Lower lobe of right lung (tissue), 2 donors: ENCODE measurements at places on chromosomes 6 and 20. TPM values are rescaled to one million over a fixed set of nuclear protein-coding genes. Genes with fewer than 3 reads are reported as not detected.

- peak; percentile 87 for DNase-seq
Measured at GRCh38 chr20:32564921-32565734, 20.0 kb downstream of the NOL4L start.

DNA sequence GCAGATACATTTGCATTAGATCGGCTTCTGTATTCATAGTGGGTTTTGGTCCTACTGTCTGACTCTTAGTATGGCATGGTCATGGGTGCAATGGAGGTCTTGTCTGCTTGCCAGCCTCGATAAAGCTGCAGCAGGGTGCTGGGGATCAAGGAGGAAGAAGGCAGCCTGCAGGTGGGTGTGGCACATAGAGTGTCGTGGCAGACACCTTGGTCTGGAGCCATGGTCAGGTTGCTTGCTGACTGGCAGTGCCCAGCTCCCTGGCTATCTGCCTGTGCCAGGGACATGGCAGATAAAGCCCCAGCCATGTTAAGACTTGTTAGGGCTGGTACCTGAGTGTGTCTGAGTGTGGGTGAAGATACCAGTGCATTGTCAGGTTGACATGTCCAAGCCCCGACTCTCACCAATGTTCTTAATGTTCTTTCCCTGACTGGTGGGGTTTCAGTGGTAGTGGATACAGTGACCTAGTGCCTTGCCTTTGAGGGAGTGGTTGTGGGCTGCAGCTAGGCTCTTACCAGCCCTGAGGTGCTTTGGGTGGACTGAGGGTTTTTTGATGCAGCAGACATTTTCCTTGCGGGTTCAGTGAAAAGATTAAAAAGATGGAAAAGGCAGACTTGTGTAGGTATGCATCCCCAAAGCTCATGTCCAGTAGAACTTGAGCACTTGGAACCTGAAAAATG, 1.8 kb downstream of the FAM83D start:
- no peak for DNase-seq

DNA sequence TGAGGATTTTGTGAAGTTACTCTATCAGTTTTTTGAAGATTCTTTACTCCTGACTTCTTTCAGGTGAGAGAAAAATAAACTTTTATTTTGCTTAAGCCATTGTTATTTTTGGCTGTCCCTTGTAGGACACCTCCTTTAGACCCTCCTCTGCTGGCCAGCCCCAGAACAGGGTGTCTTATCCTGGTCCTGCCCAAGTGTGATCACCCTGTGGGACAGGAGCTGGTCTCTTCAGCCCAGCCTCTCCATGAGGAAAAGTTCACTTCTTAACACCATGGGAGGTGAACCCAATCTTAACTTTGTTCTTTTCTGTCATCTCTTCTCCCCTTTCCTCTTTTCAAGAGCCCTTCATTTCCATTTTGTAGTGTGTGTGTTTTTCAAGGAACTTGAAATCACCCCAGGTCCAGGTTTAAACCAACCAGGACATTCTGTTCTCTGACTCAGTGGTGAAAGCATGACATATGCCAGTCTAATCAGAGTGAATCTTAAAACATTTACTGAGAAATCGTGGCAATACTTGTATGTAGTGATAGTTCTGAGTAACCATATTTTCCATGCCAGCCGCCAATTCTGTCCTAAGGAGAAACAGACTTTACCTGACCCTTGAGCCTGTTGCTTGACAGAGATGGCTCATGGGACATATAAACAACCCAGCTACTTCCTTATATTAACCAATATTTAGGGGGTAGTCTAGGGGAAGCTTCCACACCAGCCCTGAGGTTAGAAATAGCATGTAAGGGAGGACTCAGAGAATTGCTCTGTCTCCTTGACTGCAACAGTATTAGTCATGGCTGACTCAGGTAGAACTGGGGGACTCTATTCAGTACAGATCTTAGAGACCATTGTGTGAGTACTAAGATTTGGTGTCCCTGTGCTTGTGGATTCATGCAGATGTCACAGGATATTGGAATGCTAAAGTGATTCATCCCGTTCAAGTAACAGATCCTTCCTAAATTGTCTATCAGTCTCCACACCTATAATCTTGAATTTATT, 48.8 kb downstream of the FLRT3 start:
- no peak for DNase-seq

GRCh38 chr20:58800134-58800871, 50.4 kb downstream of the GNAS-AS1 start:
- DNase-seq = no peak

DNA sequence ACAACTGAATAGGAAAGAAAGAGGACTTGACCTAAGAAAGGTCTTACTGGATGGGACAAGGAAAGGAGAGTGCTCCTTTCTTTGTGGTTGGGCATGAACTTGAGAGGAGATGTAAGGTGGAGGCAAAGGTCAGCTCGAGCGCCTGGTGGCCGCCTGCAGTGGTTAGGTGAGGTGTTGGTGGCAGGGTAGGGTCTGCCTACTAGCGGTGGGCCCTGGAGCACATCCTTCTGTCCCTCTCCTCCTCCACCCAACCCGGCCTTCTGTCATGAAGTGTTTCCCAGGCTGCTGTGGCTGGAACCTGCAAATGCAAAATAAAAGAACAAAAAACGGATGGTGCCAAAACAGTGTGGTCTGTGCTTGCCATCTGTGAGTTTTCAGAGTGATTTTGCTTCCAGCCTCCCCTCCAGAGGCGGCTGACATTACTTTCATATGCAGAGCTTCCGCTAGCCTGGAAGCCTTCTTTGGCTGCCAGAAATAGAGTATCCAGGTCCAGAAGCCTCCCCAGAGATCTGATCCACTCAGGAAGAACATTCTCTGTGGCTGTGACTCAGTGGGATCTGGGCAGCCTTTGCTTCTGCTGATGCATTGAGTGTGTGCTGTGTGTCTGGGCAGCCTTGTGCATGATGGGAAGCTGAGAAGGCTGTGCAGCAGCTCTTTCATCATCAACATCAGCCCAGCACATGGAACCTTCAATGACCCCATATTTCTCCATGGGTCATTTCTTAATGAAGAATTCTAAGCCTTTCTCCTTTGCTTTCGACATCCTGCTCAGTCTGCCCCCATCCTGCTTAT, 79.8 kb upstream of the FAM184A start:
- DNase-seq = peak; percentile 57

- no peak for DNase-seq
Measured at GRCh38 chr6:129104131-129104530, 221.2 kb downstream of the LAMA2 start.

- peak; percentile 78 for DNase-seq
Measured at GRCh38 chr20:33649201-33649681, 12.9 kb upstream of the C20orf144 start.

DNA sequence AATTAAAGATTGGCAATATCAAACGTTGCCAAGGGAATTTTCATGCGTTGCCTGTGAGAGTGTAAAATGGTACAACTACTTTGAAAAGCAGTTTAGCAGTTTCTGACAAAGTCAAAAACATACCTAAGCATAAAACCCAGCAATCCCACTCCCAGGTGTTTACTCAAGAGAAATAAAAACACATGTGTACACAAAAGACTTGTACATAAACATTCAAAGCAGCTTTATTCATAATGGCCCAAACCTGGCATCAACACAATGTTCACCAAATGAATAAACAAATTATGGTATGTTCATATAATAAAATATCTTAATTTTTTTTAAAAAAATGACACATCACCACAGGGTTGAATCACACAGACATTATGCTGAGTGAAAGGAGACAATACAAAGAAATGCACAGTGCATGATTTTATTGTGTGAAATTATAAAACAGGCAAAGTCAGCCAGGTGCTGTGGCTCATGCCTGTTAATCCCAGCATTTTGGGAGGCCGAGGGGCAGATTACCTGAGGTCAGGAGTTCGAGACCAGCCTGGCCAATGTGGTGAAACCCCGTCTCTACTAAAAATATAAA, 240.4 kb upstream of the MARCKS start:
- no peak for DNase-seq

DNA sequence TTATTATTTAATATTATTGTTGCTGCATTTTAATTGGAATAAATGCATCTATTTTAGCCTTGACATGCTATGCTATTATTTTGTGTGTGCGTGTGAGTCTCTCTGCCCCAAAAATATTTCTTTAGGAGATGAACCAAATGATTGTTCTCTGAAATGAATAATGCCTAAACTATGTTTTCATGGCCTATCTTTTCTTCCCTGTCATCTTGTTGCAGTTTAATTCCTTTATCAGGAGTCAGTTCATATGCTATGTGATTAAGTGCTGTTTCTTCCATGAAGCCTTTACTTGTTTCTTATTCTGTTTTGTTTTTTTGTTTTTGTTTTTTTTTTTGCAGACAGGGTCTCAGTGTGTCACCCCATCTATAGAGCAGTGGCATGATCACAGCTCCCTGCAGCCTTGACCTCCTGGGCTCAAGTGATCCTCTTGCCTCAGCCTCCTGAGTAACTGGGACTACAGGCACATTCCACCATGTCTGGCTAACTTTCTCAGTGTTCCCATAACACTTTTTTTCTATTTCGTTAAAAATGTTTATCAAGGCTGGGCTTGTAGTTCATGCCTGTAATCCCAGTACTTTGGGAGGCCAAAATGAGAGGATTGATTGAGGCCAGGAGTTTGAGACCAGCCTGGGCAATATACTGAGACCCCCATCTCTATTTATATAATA, 25.7 kb downstream of the TPX2 start:
- DNase-seq = no peak

GRCh38 chr20:54023406-54023805, 47.0 kb downstream of the BCAS1 start:
- no peak for DNase-seq

GRCh38 chr20:50834599-50835005, 39.7 kb downstream of the BCAS4 start:
- no peak for DNase-seq

DNA sequence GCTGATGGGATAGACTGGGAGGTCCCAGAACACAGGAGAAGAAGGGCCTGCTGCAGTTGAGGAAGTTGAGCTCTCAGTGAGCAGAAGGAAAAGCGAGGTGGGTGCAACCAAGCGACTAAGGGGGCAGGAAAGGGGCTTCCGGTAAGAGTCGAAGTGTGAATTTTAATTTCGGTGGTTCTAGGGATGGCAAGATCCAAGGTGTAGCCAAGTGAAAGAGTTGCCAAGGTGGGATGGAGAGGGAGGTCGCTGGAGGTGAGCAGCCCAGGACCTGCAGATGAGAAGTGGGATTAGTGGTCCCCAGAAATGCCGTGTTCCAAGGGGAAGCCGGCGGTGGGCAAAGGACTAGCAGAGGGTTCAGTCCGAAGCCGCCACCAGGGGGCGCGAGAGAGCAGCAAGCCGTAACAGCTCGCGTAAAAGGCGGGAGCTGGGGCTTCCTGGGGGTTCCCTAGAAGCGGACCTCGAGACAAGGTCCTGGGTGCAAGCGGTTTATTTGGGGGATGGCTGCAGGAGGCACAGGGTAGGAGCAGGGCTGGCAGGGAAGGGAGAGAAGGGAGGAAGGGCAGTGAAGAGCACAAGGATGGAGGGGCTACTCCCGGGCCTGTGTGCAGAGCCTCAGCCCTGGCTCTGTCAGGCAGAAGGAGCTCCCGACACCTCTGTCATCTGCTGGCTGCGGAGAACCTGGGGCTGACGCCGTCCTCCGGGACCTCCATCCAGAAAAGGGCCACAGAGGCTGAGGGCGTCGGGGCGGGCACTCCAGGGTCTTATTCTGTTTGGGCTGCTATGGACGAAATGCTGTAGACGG, 103.6 kb downstream of the PAX1 start:
- peak; percentile 70 for DNase-seq

GRCh38 chr20:50393242-50393641, 116.9 kb upstream of the PTPN1 start:
- DNase-seq = no peak

GRCh38 chr6:109117346-109118035, 22.2 kb downstream of the CEP57L1 start:
- DNase-seq = no peak

GRCh38 chr20:6038256-6038655, 15.6 kb downstream of the LRRN4 start:
- no peak for DNase-seq

- DNase-seq = no peak
Measured at GRCh38 chr20:45997187-45997586, 11.5 kb upstream of the MMP9 start.

- no peak for DNase-seq
Measured at GRCh38 chr20:34368547-34368946, 5.5 kb downstream of the ITCH start.

GRCh38 chr20:37552415-37552814, 24.7 kb upstream of the BLCAP start:
- no peak for DNase-seq

DNA sequence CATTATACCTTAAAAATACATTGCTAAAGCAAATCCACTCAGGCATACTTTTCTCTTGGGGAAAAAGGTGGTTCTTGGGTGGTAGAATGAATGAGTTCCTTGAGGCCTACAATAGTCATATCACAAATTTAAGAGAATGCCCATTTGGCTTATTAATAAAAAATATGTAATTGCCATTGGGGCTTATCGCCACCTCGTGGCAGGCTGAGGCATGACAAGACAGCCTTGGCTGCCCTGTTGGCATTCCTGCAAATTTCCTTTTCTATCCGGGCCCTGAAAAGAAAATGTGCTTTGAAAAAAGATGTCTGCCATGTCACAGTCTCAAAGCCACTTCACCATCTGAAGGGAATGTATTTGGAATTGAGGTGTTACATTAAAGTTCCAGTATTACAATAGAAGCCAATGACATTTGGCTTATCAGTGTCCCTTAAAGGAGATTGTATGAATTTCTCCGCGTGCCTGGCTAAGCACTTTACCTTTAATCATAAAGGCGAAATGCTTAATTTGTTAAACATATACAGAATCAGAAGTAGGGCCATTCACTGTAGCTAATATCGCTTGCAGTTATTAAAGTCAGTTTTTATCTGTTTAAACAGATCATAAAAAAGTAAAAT, 188.3 kb upstream of the ZFP64 start:
- DNase-seq = peak; percentile 52

DEFB124 gene
- total RNA-seq = not detected

BTN1A1 gene
- total RNA-seq = not detected

TRIM27 gene
- total RNA-seq = 46.6 TPM

IL20RA gene
- 10.9 TPM for total RNA-seq

BAK1 gene
- 22.3 TPM for total RNA-seq

HSPA12B gene
- total RNA-seq = 36.9 TPM

PDYN gene
- total RNA-seq = not detected

IRF4 gene
- total RNA-seq = 6.0 TPM

RBM12 gene
- total RNA-seq = 70.5 TPM
